ENCODE measurements at places on chromosomes 7 and 10.

DNA sequence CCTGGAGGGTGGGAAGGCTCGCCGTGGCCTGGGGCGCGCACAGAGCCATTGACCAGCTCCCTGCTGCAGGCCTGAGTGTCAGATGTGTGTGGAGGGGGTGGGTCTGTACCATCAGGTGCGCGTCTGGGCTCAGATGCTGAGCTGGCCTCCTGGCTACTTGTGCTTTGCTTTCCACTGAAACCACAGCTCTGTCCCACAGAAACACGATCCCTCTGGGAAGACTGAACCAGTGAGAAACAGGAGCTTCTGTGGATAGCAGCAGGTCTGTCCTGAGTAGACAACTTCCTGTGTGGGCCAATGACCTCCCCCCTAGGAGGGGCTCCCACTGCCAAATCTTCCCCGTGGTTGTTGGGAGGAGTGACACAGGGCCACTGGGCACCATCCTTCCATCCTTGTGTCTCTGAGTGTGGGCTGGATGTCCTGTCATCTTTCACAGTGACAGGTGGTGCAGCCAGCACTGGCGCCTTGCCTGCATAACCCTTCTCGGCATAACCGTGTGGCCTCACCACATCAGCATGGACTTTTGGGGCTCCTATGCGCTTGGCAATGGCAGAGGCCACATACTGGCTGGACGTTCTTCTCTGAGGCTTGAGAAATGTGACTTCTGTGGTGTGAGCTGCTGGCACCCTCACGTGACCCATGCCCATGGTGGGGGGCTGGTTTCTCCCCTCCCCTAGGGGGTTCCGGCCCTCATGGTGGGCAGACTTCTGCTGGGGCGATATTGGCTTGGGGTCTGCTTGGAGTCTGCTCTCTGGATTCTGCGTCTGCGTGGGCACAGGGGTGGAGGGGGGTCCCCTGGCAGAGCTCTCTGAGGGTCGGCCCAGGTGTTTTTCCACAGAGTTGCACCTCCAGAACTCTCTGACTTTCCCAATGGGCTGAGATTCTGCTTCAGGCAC is 245.5 kb upstream of the GRB10 start:
- DNase-seq, result no peak

- no peak for DNase-seq
Measured at GRCh38 chr7:64656489-64656888, 9.4 kb upstream of the ZNF107 start.

- DNase-seq, result no peak
Measured at GRCh38 chr7:4189131-4189570, 492.9 kb upstream of the FOXK1 start.

- DNase-seq, result no peak
Measured at GRCh38 chr10:12355384-12355783, 6.0 kb downstream of the CAMK1D start.

DNA sequence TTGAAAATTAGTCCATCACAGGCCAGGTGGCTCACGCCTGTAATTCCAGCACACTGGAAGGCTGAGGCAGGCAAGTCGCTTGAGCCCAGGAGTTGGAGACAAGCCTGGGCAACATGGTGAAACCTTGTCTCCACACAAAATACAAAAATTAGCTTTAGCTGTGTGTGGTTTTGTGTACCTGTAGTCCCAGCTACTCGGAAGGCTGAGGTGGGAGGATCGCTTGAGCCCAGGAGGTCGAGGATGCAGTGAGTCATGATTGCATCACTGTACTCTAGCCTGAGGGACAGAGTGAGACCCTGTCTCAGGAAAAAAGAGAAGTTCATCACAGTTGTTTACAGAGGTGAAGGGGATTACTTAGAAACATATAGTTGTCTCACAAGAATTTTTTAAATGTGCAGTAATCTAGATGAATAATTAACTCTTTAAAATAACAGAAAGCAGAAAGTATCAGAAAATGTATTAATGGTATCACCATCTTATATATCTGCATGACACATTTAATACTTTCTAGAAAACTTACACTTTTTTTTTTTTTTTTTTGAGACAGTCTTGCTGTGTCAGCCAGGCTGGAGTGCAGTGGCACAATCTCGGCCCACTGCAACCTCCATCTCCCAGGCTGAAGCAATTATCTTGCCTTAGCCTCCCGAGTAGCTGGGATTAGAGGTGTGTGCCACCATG is 8.9 kb downstream of the LCOR start:
- no peak for DNase-seq

DNA sequence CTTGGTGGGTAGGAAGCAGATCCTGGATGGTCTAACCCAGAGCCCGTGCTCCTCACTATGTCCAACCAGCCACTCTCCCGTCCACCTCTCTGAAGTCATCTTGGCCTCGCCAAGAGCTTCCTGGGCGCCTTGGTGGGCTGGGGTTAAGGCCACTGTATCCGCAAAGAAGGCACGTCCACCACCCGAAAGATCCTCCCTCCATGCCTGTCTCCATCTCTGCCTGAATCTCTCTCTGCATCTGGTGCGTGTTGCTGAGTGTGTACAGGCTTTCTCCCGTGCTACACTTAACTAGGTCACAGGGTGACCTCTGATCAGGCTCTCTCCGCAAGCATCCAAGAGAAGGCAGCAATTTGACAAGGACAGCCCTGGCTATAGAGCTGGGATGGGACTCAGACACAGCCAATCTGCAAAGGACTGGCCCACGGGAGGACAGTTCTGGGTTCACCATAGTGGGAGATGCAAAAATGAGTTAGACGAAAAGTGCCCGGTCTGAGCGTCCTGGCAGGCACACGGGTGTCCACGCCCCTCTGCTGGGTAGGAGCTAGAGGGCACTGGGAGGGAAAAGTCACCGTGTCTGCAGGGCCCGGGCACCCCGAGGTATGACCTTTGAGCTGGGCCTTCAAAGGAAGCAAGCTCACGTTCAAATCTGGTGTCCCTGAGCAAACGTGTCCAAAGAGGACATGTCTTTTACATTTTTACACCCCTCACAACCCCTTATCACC is 9.4 kb upstream of the RFC2 start:
- no peak for DNase-seq

- DNase-seq, result no peak
Measured at GRCh38 chr7:103593691-103594090, 147.7 kb upstream of the SLC26A5 start.
